ENCODE measurements at places on chromosomes 16 and 17.

DNA sequence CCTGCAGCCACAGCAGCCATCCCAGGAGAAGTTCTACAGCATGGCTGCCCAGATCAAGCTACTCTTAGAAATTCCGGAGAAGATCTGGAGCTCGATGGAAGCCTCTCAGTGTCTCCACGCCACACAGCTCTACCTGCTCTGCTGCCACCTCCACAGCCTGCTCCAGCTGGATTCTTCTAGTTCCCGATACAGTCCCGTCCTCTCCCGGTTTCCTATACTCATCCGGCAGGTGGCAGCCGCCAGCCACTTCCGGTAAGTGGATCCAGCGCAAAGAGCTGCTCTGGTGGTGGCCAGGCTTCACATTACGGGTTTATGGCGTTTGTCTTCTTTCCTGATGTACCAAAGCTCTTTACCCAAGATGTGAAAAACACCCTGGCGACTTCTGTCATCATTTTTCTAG lies 3.6 kb downstream of the COG1 start:
- DNase-seq = no peak

DNA sequence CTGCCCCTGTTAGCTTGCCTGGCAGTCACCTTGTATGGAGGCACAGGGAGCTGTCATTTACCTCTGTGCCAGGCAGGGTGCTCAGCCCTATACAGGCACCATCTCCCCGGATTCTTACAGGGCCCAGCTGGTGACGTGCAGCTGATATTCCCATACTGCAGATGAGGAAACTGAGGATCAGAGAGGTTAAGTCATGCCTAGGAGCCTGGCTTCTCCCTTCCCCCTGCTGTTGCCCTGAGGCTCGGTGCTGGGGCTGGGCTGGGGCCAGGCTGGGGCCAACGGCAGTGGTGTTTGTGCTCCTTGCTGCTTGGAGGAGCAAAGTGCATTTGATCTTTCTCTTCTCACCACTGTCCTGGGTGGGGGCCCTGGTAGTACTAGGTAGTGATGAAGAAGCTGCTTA lies 54.7 kb upstream of the IL34 start:
- no peak for DNase-seq

GRCh38 chr17:78654325-78654724 lies 77.1 kb upstream of the DNAH17 start:
- no peak for DNase-seq

- no peak for DNase-seq
These were observed 14.4 kb downstream of the GUCY2D start for GRCh38 chr17:8016632-8017424.

DNA sequence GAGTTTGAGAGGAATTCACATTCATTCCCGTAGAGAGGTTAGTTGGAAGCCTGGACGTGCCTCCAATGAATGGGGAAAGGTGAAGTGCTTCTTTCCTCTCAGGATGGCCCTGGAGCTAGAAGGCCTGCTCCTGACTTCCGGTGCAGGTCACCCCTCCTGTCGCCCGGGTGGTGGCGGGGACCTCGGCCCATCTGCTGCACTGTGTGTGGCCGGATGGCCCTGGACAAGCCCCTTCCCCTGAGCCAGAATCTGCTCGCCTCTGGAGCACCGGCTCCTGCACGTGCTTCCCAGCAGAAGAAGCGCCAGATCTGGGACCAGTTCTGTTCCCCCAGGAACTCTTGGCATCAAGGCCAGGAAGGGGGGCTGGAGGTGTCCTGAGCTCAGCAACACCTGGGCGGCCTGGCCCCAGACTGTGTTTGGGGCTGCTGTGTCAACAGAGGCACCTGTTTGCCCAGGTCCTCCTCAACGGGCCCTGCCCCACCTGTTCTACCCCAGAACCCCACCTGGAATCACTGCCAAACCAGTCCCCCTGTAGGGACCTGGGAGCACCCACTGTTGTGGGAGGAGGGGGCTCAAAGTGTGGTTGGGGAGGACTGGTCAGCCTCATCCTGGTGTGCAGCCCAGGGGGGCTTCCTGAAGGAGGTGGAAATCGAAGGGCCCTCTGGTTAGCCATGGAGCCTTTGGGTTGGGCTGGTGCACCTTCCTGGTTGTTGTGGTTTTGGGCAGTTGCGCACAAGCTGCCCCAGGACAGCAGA lies 5.1 kb upstream of the PERCC1 start:
- DNase-seq = no peak

- no peak for DNase-seq
These were observed 198.0 kb upstream of the MPHOSPH6 start for GRCh38 chr16:82368041-82368440.

DNA sequence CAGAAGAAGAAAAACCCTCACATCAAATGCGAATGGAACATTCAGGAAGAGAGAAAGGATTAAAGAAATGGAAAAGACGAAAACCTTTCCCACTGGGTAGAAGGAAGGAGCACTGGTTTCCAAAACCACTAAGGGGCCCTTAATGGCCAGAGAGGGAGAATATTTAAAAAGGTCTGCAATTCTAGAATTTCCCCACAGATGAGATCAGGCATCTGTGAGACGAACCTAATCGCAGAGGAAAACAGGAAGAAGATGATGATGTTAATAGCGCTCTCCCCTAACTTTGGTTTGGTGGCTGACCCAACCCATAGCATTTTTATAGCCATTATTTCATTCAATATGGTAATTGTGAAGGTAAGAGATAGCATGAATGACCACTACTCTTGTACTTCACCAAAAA lies 32.8 kb downstream of the XYLT1 start:
- no peak for DNase-seq

GRCh38 chr17:77815127-77815905 lies 143.2 kb upstream of the TNRC6C start:
- DNase-seq = no peak

DNA sequence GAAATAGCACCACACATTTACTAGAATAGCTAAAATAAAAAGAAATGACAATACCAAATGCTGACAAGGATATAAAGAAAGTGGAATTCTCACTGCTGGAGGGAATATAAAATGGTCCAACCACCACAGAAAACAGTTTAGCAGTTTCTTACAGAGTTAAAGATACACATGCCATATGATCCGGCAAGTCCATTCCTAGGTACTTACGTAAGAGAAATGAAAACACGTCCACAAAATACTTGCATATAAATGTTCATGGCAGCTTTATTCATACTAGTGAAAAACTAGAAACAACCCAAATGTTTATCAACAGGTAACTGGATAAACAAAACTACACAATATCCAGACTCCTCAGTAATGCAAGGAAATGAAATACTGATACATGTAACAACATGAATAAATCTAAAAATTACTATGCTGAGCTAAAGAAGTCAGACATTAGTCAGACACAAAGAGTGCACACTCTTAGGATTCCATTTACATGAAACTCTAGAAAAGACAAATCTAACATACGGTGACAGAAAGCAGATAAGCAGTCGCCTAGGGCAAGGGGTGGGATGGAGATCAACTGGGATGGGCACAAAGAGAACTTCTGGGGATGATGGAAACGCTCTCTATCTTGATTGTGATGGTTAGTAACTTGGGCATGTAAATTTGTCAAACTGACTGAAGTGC lies 76.4 kb downstream of the SMG6 start:
- DNase-seq = no peak

DNA sequence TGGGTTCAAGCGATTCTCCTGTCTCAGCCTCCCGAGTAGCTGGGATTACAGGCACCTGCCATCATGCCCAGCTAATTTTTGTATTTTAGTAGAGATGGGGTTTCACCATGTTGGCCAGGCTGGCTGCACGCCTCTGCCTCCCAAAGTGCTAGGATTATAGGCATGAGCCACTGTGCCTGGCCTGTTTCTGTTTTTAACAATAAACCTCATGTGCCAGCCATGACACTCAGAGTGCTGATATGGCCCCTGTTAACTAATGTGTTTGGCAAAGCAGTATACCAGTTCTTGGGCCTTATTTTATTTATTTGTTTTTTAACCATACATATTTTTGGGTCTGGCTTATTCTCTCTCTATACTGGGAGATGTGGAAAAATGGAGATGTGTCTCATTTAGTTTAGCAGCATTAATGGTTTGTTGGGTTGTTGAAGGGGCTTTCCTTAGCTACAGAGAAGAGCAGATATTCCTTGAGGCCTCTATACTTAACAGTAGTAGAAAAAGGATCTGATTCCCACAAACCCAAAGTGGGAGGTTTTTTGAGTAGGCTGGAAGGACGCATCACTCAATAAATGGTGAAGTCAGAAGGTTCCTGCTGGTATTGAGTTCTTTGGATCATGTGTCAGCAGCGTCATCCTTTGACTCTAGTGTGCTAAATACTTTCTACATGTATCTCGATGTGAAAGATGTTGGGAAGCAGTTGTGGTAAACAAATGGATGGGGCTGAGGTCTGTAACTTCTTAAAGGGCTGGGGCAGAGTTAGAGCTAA lies 16.2 kb upstream of the CDK5R1 start:
- DNase-seq = no peak

GRCh38 chr17:37168731-37169353 lies 206.9 kb upstream of the C17orf78 start:
- DNase-seq = no peak

DNA sequence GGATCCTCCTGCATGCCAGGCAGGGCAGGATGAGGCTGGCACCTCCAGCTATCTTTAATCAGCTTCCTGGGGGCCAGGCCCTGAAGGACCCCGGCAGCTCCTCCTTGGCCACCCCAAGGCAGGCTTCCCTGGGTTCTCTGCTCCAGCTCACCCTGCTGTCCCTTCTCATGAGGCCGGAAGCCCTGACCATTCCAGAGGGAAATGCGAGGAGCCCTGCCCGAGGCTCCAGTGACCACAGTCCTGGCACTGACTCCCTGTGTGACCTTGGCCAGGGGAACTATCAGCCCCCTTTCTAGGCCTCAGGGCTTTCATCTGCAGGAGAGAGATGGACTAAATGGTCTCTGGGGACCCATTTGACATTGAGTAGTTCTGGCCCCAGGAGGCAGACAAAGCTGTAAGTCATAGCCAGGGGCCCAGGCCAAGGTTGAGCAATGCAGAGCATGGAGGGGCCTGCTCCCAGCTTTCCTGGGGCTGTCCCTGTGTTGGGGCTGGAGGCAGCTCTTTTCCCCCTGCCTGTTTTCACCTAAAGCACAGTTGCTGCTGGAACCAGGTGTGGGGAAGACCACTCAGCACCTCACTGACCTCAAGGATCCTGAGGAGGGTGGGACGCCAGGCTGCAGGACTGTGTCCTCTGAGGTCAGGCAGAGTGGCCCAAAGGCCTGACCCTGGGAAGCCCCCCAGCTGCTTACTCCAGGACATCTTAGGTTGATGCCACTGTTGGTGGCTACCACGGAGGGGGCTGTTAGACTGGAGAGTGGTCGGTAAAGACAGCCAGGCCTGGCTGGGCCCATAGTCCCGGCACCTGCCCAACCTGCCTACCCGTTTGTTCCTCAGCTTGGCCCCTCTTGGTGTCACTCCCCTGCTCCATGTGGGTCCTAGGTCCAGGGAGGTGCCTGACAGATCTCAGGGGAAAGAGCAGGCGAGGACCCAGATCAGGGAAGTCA lies 8.1 kb downstream of the KCNH6 start:
- no peak for DNase-seq

Measured in stimulated activated CD8-positive, alpha-beta memory T cell treated with anti-CD3 and anti-CD28 coated beads, Interleukin-4, amount 100 ng/mL, for 1 hour (primary cell).